AG10803 (cell line): ENCODE measurements at places on chromosomes 13 and 19.

- no peak for DNase-seq
Measured at GRCh38 chr19:48600679-48601417, 5.7 kb upstream of the SPACA4 start.

- DNase-seq, result no peak
Measured at GRCh38 chr13:36086117-36086516, 45.1 kb downstream of the DCLK1 start.

- peak; percentile 97 for DNase-seq
Measured at GRCh38 chr13:76711550-76712182, 174.5 kb downstream of the KCTD12 start.

DNA sequence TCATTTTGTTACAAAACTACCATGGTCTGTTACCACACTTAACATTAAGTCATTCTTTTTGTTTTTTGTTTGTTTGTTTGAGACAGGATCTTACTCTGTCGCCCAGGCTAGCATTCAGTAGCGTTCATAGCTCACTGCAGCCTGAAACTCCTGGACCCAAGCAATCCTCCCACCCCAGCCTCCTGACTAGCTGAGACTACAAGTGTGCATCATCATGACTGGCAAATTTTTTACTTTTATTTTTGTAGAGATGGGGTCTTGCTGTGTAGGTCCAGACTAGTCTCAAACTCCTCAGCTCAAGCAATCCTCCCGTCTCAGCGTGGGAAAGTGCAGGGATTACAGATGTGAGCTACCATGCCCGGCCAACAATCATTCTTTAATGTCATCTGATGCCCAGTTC, 3.3 kb downstream of the ALDH16A1 start:
- DNase-seq, result peak; percentile 74

DNA sequence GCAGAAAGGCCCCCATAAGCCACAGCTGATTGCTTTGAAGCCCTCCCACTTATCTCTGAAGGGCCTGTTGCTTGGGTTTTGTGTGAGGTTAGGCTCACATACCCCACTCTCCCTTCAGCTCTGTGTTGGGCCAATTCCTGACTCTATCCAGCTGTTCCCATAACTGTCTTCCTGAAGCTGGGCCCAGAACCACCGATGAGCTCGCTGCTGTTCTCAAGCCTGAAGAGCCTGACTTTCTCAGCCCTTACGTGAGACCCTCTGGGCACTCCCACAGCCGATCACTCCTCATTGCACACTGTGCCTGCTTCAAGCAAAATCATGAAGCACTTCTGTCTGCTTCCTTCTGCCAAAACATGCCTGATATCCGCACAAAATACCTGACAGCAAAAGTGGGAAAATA, 124.1 kb downstream of the CRYL1 start:
- DNase-seq, result no peak

GRCh38 chr19:14542711-14543328, 13.4 kb downstream of the TECR start:
- DNase-seq, result peak; percentile 67
